ENCODE measurements at places on chromosomes 1 and 21.

- DNase-seq, result peak; percentile 89
Measured at GRCh38 chr1:22861764-22862440, 110.8 kb downstream of the LACTBL1 start.

DNA sequence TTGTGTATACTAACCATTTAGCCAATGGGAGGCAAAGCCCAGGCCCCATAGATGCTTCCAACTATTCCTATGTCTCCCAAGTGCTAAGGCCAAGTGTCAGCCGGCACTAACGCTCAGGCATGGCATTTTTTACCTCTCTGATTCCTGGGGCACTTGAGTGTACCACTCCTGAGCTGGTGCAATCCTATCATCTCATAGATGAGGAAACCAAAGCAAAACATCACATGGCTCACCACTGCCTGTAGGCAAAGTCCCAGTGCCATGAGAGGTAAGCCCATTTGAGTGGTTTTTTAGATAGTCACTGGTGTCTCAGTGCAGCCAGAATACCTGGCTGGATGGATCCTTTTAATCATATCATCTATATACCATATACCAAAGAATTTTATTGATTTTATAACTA is 8.0 kb upstream of the CCN1 start:
- no peak for DNase-seq

DNA sequence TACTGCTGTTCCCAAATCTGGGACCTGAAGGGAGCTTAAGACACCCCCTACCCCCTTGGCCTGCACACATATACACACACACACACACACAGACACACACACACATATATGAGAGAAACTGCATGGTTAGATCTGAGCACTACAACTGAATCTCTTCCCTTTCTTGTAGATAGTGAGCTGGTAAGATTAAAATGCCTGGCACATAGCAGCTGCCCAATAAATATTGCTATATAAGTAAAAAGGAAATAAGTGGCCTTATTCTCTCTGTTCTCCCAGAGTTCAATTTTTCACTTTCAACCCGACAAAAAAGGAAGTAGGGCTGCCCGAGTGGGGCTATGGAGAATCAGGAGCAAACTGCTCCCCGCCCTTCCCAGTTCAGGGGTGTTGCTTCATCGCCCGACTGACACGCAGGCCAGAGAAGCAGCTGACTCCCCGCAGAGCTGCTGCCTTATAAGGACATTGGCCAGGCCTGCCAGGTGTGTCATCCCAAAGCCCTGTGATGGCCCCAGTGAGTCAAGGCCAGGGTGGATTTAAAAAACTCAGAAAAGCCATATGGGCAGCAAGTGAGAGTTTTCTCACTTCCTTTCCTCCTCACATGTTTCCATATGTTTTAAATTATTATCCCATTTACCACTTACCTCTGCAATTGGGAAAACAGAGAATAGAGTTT is 106.5 kb upstream of the SLC44A3 start:
- DNase-seq, result peak; percentile 91

DNA sequence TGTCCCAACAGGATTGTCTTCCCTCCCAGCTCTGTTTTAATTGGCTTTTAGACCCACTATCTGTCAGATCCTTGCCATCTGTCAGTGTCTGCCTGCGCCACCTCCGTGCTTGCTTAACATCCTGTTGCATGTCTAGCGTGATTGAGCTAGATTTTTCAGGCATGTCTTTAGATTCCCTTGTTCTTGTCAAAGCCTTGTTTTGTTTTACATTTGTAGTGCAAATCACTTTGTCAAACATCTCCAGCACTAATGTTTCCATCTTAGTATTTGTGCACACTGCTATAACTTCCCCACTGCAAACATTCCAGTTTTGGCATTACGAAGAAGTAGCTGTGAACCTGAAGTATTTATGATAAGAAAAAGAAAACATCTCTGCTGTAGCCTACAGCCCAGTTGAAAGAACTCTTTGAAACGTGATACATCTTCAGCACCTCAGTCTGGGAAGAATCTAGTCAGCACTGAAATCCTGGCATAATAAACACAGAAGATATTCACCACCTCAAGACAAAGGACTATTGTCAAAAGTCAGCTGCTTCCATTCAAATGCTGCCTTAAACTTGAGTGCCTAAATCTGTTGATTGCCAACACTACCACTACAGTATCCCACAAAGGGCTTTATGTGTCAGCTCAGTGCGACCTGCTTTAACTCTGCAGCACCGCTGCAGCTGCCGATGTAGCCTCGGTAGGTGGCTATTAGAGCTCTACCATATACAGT is 105.0 kb downstream of the FNBP1L start:
- peak; percentile 77 for DNase-seq

GRCh38 chr1:60916199-60916598 is 166.2 kb upstream of the NFIA start:
- DNase-seq, result no peak

DNA sequence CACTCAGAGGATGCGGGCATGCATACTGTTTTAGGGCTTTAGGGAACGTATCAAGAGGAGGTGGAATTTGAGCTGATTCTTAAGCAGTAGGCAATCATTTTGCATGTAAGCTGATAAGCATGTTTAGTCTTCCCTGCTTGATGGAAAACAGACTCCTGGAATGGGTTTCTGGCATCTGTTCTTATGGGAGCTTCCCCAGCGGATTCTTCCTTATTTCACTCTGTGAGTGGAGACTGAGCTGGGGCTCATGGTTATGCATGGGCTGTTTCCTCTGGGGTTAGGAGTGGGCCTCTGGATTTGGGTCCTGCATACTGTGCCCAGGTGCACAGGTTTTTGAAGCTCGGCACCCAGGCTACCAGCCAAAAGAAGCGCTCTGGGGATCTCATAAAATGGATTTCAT is 93.4 kb downstream of the DIRAS3 start:
- DNase-seq, result peak; percentile 78

DNA sequence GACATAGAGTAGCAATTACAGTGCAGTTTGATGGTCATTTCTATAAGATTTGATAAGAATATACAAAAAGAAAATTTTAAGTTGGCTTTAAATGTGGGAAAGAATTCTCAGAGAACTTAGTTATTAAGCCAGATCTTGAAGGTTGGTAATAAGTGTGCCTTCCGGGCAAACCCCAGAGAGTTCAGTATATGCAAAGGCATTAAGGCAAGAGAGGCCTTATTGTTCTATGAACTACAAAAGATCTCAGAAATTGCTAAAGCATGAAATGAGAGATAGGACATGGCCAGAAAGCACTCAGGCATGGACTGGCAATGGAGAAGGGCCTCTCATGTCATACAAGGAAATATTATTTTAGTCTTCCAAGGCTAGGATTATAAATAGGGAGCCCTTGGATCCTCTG is 390.2 kb upstream of the C1orf87 start:
- no peak for DNase-seq

GRCh38 chr21:16002874-16003466 is 273.2 kb downstream of the USP25 start:
- no peak for DNase-seq

GRCh38 chr1:155125511-155125945 is 2.1 kb upstream of the EFNA1 start:
- DNase-seq, result no peak

DNA sequence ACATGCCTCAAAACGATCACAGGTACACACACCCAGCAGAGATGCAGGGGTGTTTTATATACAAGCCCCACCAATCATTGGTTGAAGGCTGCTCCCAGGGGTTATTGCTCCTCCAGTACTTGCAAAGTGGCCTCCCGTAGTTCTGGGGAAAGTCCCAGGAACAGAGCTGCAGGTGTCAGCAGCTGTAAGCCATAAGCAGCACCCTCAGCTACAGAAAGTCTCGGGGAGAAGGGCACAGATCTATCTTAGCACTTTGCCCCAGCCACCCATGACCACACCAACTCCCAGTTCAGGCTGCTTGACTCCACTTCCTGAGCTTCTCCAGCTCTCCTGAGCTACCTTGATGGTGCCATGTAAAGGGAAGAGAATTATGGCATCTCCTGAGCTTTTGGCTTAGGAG is 222.7 kb upstream of the GJB5 start:
- no peak for DNase-seq

- DNase-seq, result no peak
Measured at GRCh38 chr1:213685992-213686582, 301.7 kb upstream of the PROX1 start.

GRCh38 chr1:111483876-111484275 is 10.1 kb downstream of the C1orf162 start:
- no peak for DNase-seq

- DNase-seq, result peak; percentile 68
Measured at GRCh38 chr1:94980582-94981574, 54.0 kb upstream of the CNN3 start.

DNA sequence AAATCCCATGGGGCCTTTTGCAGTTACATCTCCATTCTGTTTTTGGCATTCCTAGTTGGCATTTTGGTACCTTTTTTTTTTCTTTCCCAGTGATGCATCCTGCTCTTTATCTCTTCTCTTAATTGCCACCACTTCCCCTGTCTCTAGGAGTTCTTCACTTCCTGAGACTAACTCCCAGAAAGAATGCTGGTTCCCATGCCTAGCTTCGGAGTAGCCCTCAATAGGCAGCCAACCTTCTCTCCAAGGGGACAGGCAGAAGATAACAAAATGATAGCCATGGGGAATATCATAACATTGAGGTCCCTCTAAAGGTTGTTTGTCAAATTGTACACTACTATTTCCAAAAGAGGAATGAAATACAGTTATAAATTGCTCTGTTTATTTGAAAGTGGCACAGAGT is 150.6 kb upstream of the UBE2U start:
- DNase-seq, result no peak

- DNase-seq, result no peak
Measured at GRCh38 chr1:52913537-52913936, 8.0 kb downstream of the ECHDC2 start.

DNA sequence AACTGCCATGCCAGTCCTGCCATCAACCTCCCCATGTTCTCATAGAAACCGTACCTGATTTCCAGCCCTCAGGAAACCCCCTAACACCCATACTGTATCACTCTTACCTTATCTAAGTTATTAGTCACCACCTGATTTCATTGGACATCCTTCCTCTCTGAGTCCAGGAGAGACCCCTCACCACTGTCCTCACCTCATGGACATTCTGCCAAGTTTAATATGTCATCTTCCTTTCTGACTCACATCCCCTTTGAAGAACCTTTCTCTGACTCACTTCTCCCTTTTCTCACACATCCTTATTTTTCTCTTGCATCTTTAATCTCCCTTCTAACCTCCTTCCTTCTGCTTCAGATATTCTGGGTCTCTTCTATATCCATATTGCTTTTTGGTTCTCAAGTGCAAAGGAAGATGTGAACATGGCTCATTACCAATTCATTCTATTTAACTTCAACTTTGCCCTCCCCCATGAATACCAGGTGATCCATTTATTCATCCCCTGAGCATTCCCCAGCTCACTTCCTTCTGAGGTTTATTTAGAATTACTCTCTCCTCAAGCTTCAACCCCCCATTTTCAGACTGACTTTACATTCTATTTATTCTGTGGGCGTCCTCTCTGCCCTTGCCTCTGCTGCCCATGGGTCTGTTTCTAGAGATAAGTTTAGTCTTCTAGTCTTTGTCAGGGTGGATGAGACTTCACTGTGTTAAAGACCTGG is 206.8 kb upstream of the ESRRG start:
- peak; percentile 14 for DNase-seq

DNA sequence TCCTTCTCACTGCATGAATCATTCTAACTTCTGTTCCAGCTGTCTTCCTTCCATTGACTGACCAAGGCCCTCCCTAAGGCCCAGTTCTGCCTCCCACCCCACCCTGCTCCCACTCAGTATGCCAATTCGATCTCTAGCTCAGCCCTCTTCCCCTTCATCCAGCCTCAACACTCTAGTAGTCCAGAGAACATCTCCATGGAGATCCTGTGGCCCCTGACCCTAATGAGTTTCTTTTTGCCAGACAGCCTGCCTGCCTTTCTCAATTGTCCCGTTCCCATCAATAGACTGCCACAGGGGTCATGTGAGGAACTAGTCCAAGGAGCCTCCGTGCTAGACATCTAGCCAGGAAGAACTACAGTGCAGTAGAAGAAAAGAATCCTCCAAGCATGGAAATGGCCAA is 26.4 kb downstream of the RRAGC start:
- DNase-seq, result no peak

DNA sequence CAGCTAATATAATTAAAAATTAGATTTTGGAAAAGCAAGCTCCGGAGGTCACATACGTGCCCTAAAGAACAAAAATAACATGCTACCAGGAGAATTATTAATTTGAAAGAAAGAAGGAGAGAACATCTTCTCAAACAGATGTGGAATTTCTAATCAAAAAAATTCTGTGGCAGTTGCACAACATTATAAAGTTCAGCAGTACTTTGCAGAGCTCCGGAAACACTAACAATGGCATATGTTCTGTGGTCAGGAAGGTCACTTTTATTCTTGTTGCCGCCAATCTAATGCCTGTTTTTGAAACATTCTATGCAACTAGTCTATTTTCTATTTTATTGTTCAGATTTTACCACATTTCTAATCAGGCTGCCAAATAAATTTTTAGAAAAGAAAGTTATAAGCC is 186.8 kb downstream of the SMYD3 start:
- peak; percentile 18 for DNase-seq

DNA sequence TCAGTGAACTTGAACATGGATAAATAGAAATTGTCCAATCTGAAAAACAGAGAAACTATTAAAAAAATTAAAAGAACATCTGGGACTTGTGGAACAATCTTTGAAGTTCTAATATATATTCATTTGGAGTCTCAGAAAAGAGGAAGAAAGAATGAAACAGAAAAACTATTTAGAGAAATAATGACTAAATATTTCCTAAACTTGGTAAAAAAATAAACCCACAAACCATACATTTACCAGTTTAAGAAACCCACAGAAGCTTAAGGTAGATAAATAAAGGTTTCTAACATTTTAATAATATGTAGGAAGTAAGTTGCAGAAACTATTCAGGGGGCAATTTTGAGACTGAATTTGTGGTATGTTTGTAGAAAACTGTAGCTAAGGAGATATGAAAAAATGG is 437.8 kb downstream of the PTBP2 start:
- DNase-seq, result no peak

GRCh38 chr1:231049121-231049979 is 9.3 kb upstream of the FAM89A start:
- peak; percentile 53 for DNase-seq

DNA sequence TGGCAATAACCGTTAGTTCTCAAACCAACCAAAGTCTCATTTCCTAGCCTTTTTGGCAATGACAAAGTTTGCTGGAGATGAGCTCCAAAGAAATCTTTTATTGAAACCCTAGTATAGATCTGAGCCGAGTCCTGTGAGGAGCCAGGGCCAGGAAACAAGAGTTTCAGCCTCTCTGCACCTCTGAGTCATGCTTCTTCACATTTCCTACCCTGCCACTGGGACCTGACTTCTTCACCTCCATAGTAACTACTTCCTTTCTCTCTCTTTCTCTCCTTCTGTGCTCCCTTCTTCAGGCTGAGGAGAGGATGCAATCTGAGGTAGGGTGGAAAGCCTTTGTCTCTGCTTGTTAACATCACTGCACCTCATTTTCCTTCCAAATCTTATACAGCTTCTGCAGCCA is 38.7 kb upstream of the IPO9 start:
- DNase-seq, result peak; percentile 71

DNA sequence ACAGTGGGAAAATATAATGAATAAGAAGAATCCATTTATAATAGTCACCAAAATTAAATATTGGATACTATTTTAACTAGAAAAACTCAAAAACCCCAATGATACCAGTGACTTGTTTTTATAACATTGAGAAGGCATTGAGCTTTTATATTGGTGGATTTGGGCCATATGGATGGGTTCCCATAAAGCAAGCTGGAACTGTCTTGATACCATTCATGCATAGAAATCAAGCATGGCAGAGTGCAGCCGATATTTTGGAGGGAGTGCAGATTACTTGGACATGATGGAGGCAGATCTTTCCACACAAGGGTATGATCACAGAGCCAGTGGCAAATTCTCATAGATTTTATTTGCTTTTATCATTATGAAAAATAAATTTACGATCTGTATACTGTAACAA is 3.8 kb upstream of the RWDD3 start:
- no peak for DNase-seq
